ENCODE measurements at places on chromosomes 11 and 22. TPM values are rescaled to one million over a fixed set of nuclear protein-coding genes. Genes with fewer than 3 reads are reported as not detected.

DNA sequence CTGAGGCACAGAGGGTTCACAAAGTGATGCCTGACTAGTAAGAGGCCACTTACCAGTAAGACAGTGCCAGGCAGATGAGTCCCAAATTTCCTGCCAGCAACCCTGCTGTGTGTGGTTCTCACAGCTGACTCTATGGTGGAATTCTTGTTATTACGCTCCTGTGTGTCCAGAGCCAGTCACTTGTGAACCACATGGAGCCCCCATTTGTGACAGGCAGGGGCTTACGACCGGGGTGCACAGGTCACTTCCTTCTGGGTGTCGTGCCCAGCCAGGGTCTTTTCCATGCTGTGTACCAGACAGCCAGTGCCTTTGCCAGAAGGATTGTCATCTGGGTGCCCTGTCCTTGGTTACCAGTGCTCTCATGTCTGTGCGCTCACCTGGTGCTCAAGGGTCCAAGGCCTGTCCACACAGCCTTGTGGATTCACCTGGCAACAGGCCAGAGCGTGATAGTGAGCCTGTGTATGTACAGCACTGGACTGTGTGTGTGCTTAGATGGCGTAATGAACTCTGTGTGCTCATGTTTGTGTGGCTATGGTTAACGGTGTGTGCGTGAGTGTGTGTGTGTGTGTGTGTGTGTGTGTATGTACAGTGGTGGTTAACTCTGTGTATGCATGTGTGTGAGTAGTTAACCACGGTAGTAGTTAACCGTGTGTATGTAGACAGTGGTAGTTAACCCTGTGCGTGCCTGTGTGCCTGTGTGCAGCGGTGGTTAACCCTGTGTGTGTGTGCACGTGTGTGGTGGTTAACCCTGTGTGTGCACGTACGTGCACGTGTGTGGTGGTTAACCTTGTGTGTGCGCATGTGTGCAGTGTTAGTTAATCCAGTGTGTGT lies 18.6 kb downstream of the GRAMD4 start:
- peak; percentile 77 for DNase-seq

DNA sequence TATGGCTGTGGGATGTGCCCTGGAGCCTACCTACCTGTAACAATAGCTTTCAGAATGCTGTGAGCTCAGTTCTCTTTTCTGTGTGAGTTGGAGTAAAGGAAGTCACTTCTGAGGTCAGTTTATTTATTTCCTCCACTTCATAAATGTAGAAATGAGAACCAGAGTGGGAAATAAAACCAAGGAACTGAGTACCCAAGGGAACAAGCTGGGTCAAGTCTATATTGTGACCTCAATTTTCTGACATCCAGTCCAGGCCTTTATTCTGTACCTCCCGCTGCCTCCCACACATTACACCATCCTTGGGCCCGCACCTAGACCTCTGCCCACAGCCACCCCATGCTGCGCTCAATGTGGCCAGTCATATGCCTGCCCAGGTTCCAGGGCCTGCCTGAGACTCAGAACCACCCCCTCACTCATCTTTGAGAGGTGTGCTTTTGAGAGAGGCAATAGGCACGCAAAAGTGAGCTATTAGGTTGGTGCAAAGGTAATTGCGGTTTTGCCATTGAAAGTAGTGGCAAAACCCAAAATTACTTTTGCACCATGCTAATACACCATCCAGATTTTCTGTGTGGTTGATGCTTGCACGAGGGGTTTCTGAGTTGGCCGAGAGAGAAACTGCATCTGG lies 9.8 kb downstream of the MS4A6E start:
- no peak for DNase-seq

DNA sequence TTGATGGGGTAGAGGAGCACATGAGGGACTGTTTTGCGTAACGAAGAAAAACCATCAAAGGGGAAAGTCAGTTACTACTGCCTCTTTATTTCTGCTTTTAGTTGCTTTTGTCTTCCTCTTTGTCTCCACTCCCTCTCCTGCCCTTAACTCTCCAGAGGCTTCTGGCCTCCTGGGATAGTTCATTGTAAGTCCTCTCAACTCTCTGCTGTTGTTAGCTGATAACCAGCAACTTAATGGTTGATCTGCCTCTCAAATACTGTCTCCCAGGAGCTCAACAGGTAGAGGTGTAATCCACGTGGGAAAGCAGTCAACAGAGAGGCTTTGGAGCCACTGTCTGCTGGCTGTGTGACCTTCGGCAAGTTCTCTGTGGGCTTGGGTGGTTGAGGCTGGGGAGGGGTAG lies 47.3 kb downstream of the CCDC81 start:
- no peak for DNase-seq

- no peak for DNase-seq
Observed at GRCh38 chr22:50141462-50141861, 29.1 kb upstream of the PANX2 start.

GRCh38 chr11:2213890-2214526 lies 42.4 kb upstream of the TH start:
- no peak for DNase-seq

DNA sequence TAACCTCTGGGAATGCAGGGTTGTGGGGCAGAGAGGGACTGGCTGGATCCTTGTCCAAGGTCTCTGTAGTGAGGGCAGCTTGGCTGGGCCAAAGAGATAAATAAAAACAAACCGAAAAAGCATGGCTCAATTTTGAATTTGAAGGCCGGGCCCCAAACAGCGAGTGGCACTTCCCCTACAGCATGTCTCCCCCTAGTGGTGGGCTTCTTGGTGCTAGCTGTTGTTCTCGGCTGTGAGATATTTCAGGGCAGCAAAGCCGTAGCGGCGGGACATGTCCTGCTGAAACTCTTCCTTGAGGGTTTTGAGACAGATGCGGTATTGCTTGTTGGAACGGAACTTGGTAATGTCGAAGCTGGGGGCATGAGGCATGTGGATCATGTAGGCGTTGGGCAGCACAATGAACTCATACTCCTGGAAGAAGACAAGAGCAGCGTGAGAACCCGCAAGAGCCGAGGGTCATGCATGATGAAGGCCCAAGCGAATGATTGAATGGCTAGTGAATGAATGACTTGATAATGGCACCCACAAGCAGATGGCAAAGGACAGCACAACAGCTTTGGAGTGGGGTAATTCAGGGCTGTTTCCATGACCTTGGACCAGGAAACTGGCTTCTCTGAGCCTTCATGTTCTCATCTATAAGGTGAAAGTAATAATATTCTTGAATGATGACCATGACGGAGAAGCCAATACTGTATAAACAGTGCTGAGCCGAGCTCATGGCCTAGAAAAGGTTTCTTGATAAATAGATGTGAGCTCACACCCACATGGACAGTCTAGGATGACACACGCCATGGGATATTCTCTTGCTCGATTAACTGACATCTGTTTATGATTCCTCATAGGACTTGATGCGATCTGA lies 216.3 kb upstream of the SYN3 start:
- DNase-seq = peak; percentile 37

GRCh38 chr11:127392575-127392974 lies 392.0 kb upstream of the KIRREL3 start:
- no peak for DNase-seq

BBOX1 gene
- 9.9 TPM for total RNA-seq

OR10D3 gene
- not detected for total RNA-seq
